ENCODE measurements at places on chromosomes 12 and 14. TPM values are rescaled to one million over a fixed set of nuclear protein-coding genes. Genes with fewer than 3 reads are reported as not detected.

LRTM2 gene
- not detected for total RNA-seq

KCNC2 gene
- total RNA-seq, result not detected

PRKCH gene
- 3.2 TPM for total RNA-seq

AMDHD1 gene
- total RNA-seq, result 0.29 TPM

ISM2 gene
- not detected for total RNA-seq

STON2 gene
- 49.6 TPM for total RNA-seq

TSPAN9 gene
- 13.0 TPM for total RNA-seq

PLBD1 gene
- 4.7 TPM for total RNA-seq

AJUBA gene
- 74.9 TPM for total RNA-seq

SSTR1 gene
- under 0.01 TPM for total RNA-seq

ANO2 gene
- under 0.01 TPM for total RNA-seq

IL31 gene
- not detected for total RNA-seq

DNAH10 gene
- total RNA-seq, result 0.72 TPM

GPRC5A gene
- total RNA-seq, result 4.7 TPM

ATXN7L3B gene
- total RNA-seq, result 23.6 TPM

FAM90A1 gene
- total RNA-seq, result not detected

PTGER2 gene
- 3.3 TPM for total RNA-seq

CALM1 gene
- total RNA-seq, result 227 TPM

CD4 gene
- 15.0 TPM for total RNA-seq

CCDC85C gene
- 3.2 TPM for total RNA-seq

All from osteoblast (primary cell).